ENCODE measurements at places on chromosomes 1 and 21.
A peak's percentile ranks its signal among the peaks of the same experiment; 100 is the strongest.

- no peak for DNase-seq
These were observed 10.8 kb upstream of the CDCP2 start for GRCh38 chr1:54163573-54163972.

GRCh38 chr21:38310646-38311485, 54.1 kb downstream of the KCNJ15 start:
- DNase-seq = peak; percentile 74

- no peak for DNase-seq
These were observed 14.1 kb upstream of the RAB42 start for GRCh38 chr1:28577738-28578536.

DNA sequence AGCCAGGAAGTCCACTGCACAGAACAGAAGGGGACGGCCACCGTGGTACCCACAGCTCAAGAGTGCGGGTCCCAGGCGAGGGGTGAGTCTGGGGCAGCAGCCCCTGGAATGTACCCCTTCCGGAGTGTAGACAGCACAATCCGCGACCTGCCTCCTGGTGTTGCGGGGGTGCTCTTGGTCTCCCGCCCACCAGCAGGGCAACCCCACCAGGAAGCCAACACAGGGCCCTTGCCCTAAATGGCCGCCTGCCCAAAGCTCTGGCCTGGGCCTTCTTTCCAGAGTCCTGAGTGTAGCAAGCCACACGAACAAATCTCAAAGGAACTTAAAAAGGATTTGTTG, 1.1 kb upstream of the SLC19A1 start:
- DNase-seq = no peak
